Left forelimb (tissue), 1 donor: ENCODE measurements at places on chromosomes 1 and 21.

DNA sequence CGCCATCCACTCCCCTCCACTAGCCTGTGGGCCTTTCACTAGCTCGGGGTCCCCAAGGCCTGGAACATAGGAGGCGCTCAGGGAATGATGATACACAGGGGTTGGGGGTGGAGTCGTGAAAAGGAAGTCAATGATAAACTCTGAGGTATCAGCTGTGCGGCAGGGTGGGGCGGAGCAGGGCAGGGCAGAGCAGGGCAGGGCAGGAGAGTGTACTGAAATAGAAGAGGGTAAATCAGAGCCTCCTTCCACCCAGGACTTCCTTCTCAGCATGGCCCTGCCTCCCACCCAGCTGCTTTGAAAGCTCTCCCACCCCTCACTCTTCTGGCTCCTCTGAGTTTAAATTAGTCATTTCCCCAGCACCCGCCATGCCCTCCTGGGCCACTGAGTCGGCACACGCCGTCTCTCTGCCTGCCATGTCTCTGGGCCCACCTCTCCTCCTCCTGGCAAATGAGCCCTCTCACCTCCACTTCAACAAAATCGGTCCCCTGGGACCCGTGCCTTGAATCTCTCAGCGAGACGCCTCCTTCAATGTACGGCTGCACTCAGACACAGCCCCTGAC, 16.9 kb downstream of the CAPZB start:
- DNase-seq, result no peak

DNA sequence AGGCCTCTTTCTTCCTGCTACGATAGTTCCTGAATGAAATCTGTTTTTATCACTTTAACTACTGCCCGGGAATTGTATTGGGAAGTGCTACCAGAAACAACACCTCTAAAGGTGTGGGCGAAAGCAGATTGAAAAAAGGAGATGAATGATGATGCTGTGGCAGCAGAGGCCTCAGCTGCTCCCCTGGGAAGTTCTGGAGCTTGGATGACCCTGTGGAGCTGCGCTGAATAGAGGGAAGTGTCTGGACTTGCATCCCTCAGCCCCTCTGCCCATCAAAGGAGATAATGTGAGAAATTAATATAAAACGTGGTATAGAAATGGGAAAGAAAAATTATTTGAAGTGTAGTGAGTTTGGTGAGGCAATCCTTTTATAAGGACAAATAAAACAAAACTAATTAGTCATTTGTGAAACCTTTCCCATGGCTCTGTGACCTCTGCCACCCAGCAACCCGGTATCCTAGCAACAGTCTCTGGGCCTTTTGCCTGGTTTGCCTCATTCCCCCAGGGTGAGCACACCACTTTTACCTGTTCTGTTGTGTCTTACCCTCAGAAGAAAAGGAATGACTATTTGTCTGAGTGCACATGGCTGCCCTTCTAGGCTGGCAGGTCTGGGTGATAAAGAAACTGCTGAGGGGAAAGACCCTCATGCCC, 21.3 kb downstream of the OVAAL start:
- no peak for DNase-seq

DNA sequence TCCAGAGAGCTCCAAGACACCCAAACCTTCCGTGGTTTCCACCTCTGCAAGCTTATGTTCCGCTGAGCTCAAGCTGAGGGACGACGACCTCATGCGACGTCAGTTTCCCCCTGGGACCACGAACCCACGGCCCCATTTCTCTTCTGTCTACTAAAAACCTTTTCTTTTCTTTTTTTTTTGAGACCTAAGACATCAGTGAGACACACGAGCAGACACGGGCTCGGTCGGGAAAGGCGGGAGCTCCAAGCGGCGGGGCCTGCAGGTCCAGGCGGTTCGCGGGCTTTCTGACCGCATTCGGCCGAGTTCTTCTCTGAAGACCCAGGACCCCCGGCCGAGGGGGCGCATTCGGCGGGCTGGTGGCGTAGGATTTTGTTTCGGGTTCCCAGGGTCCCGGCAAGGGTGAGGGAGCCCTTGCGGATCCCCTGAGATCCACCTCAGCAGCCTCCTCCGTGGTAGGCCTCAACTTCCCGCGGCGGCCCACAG, 402 bp downstream of the C21orf58 start:
- DNase-seq, result no peak

DNA sequence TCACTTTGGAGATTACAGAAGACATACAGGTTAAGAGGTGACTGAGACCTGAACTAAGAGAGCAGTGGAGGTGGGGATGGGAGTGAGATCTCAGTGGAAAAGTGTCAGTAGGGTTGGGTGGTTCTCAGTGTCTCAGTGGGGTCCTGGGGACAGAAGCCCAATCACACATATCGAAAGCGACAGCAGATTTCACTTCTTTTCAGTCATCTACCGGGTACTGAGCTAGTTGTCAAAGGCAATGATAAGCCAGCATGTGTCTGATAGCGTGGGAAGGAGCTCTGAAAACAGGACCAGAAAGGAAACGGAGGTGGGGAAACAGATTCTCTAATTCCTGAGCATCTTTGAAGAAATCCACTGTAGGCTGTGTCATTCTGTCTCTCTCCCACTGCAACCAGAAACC, 59.5 kb downstream of the RHOU start:
- peak; percentile 14 for DNase-seq

GRCh38 chr1:228090613-228091081, 8.1 kb downstream of the ARF1 start:
- no peak for DNase-seq

DNA sequence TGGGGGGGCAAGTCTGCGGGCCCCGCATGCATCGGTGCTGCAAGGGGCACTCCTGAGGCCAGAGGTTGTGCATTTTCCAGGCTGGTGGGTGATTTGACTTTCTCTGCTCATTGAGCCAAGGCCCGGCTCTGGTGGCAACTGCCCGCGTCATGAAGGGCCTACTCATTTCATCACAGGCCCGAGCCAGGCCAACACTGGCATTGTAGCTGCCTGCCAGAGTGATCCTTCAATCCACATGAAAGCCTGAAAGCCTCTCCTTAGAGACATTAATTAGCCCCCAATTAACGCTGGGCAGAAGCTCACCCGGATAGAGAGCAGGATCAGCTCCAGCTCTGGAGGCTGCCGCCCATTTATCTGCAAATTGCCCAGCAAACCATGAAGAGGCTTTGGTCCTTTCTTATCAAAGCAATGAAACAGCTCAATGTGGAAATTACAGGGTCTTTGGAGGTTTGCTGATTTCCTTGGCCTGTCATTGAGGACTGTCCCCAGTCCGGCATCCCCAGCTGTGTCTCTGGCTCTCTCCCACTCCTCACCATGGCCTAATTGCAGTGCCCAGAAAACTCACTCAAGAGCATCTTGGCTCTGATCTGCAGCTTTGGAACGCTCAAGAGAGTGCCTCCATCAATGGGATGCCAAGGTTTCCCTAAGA, 50.4 kb upstream of the STUM start:
- peak; percentile 33 for DNase-seq

GRCh38 chr21:36959020-36959835, 7.2 kb downstream of the HLCS start:
- DNase-seq, result no peak

DNA sequence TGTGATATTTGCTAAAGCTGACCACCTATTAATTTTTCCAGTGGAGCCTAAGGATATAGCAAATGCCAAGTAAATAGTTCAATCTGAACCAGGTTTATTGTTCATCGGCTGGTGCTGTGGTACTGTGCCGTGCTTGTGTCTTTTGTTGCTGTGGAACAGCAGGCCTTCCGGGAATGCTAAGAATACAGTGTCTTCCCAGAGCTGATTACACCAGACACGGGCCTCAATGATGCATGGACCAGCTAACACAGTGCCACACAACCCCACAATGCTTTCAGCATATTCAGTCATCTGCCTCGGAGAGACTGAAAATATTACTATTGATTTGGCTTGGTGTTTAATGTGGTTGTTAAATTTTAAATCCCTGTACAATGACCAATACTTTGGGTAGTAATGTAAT, 415.4 kb downstream of the PTBP2 start:
- no peak for DNase-seq

GRCh38 chr1:62906428-62906886, 122.5 kb downstream of the ATG4C start:
- no peak for DNase-seq

- DNase-seq, result no peak
Measured at GRCh38 chr21:15592271-15592860, 137.4 kb upstream of the USP25 start.

- no peak for DNase-seq
Measured at GRCh38 chr1:15540186-15540585, 13.5 kb downstream of the DNAJC16 start.

- no peak for DNase-seq
Measured at GRCh38 chr1:201537467-201537866, 1.5 kb upstream of the NAV1 start.

DNA sequence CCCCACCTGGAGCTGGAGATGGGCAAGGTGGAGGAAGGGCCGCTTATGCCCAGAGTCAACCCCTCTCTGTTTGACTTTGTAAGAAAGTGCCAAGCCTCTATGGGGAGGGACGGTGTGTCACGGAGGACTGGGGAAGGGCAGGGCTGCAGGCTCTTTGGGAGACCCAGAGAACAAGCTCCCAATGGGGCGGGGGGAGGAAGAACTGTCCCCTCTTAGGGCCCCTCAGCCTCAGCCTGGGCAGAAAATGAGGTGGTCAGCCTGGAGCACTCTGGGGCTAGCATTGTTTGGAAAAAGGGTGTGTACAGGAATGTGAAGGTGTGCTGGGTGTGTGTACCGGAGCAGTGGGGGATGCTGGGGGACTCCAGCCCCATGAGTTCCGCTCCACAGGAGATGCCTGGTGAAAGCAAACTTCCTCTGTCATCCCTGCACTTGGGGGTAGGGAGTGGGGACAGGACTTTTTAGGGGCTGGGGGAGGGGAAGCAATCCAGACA, 1.2 kb upstream of the INAVA start:
- no peak for DNase-seq

DNA sequence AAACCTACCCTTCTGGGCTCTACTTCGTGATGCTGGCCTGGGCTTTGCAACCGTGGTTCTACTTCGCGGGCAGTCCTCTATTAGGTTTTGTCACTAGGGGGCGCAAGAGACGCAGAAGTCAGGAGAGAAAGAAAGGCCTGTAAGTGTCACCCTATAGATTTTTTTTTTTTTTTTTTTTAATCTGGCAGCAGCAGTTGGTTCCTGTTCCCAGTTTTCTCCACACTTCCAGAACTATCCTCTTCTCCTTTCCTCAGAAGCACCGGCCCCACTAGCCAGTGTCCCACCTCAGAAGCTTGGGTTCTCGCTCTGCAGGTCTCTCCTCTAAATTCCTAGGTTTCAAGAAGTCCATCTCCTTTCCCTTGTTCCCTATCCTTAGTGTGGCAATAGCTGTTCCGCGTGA, 9.1 kb upstream of the LCE2D start:
- DNase-seq, result no peak

DNA sequence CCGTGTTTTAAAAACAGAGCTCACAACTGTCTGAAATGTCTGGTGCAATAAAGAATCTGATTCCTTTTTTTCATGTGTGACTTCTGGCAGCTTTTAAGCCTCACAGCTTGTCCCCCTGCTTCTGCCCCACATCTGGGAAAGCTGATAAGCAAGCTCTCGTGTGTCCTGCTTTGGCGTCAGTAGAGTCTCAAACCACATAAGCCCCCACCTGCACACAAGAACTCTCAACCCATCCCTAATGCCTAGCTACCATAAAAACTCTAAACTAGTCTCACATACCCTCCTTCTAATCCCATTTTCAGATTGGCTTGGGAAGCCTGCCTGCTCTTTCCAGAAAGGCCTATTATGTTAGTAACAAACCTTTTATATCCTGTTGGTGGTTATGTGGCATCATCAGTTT, 94.6 kb upstream of the DAB1 start:
- no peak for DNase-seq

DNA sequence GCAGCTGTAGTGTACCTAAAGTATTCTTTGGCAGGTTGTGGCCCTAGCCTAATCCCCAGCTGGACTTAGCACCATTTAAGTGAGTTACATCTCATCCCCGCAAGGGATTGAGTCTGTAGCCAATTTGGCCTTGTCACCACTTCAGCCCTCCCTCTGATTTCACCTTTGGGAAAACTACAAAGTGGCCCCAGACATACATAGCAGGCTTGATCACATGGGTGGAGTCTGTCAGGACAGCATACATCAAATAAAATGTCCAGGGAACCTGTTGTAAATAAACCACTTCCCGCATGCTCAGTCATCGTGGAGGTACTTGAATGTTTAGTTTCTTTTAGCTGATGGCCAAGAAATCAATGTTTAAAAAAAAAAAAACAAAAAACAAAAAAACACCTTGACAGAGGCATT, 142.5 kb downstream of the DHRS3 start:
- no peak for DNase-seq

DNA sequence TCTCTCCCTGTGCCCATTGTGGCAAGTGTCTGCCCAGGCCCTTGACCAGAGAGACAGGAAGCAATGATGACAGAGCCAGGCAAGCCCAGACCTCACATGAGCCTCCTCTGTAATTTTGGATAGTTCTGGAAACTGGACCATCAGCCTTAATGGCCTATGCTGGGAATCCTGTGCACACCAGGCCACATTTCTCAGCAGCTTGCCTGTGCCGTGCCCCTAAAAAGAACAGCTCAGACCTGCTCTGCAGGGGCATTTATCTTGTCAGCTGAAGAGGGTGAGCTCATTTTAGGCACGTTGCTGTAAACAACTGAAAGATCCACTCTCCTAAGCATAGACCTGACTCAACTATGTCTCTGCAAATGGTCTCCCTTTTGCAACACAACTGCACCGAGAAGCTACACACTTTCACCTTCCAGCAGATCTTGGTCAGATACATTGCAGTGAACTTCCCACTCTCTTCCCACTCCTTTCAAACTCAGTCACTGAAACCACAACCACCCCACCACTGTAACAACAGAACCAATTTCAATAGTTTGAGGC, 53.5 kb upstream of the BACH1 start:
- DNase-seq, result no peak

GRCh38 chr1:101728029-101728428, 268.7 kb downstream of the OLFM3 start:
- DNase-seq, result no peak

- no peak for DNase-seq
Measured at GRCh38 chr1:225539575-225539974, 111.7 kb upstream of the LBR start.

- DNase-seq, result peak; percentile 18
Measured at GRCh38 chr1:29864431-29865022, 628.2 kb downstream of the PTPRU start.

- DNase-seq, result no peak
Measured at GRCh38 chr1:84360316-84360715, 38.0 kb upstream of the DNASE2B start.

DNA sequence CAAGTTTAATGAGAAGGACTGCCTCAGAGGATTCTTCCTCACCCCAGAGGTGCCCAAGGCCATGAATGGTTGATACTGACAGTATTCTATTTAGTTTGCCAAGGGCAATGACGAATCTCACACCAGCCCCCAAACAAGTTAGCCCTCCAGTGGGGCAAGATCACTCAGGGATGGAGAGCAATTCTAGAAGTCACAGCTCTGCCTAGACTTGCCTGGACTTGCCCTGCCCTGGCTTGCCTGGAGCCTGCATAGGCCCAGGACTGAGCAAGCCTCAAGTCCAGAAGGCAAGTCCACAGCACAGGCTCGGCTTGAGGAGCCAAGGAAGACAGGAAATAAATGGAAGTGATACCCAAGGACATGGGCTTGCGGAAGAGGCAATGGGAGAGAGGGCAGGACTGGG, 39.5 kb upstream of the RGS16 start:
- DNase-seq, result no peak

- no peak for DNase-seq
Measured at GRCh38 chr1:118143831-118144230, 41.2 kb downstream of the SPAG17 start.
